ENCODE measurements at places on chromosomes 2 and 18.
A peak's percentile ranks its signal among the peaks of the same experiment; 100 is the strongest.

- DNase-seq = no peak
These were observed 152.6 kb downstream of the FAM210A start for GRCh38 chr18:13573750-13574149.

DNA sequence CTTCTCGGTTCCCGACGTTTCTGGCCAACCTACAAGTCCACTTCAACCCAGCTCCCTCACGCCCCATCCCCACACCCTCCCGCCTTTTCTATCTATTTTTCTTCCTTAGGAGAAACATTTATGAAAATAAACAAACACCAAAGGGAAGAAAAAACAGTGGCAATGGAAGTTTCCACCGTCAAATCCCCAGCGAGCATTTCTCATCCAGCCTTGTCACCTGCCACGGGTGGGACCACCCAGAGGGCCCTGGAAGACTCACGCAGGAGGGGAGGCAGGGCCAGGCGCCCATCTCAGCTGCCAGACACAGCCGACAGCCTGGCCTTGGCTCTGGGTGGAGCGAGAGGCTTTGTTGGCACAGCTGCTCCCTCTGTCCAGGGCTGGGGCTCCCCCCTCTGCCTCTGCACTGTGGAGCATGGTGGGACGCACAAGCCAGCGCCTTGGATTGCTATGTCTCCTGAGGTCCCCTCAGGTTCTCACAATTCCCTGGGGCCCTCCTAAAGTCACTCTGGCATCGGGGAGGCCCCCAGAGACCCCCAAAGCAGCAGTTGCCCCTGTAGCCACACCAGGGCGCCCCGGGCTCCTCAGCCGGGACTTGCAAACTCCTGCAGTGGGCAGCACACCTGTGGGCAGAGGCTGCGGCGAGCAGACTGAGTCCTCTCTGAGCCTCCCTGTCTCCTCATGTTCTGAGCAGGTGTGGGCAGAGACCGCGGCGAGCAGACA lies 395.7 kb upstream of the SALL3 start:
- no peak for DNase-seq

DNA sequence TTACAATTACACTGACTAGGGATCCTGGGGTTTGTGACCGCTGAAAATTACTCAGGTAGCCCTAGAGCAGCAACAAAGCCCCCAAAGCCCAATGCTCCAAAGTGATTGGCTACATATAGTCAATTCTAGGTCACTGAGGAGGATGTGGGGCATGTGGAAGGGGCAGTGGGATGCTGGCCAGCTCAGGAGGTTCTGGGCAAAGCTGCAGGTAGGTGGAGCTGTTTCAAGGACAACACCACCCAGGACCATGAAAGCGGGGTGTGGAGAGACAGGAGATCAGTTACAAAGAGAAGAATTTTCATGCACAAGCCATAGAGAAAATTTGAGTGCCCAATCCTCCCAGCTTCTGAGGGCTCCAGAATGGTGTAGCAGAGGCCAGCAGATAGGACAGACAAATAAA lies 75.0 kb upstream of the CCDC85A start:
- DNase-seq = no peak

GRCh38 chr18:40413160-40413559 lies 1541.9 kb upstream of the PIK3C3 start:
- no peak for DNase-seq

DNA sequence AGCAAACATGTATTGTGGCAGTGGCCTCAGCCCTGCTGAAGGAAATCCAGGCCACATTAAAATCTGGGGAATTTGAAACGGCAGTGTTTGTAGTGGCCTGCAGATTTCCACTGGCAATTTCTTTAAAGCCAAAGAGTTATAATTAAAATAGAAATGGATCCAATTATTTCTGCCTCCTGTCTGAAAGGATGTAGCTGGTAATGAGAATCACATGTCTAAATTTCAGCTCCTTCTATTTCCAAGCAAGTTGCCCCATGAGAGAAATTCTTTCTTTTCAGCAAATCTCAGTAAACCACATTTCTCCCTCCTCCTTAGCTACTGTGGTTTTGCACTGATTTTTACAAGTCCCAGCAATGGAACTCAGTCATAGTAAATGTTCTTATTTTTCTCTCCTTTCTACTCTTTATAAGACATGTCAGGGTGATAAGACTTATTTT lies 55.4 kb upstream of the ZNF396 start:
- no peak for DNase-seq

GRCh38 chr18:77772177-77772576 lies 522.5 kb downstream of the GALR1 start:
- DNase-seq = no peak

- no peak for DNase-seq
These were observed 95.4 kb upstream of the BCL2L11 start for GRCh38 chr2:111025288-111025687.

DNA sequence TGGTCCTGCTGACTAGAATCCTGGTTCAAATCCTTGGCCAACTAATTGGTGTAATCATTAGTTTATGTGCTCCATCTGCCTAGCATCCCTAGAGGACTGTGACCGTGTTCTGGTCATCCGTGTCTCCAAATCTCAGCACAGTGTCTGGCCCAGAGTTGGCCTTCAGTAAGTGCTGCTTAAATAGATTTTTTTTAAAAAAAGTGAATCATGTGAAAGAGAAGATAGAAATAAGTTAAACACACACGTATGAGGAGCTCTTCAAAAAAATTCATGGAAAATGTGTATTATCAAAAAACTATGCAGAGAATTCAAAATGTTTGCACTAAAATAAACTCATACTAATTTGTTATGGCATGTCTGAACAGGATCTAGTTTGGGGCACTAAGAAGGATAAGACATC lies 129.3 kb upstream of the TLK1 start:
- DNase-seq = no peak

GRCh38 chr18:55587418-55588110 lies 428 bp downstream of the TCF4 start:
- no peak for DNase-seq

DNA sequence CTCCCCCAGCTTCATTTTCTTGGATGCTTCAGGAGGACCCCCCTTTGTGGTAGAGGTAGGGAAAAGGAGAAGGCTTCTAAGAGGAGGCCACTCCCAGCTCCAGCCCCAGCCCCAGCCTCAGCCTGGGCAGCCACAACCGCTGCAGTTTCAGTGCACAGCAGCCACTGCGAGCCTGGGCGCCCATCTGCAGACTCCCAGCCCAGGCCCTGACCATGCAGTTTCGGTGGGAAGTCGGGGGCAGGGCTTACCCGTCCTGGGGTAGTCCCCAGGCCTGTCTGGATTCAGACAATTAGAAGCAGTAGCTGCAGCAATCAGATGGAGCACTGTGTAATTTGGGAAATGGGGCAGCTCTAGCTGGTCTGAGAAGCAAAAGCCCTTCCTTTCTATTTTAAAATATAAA lies 28.6 kb downstream of the ITM2C start:
- no peak for DNase-seq

DNA sequence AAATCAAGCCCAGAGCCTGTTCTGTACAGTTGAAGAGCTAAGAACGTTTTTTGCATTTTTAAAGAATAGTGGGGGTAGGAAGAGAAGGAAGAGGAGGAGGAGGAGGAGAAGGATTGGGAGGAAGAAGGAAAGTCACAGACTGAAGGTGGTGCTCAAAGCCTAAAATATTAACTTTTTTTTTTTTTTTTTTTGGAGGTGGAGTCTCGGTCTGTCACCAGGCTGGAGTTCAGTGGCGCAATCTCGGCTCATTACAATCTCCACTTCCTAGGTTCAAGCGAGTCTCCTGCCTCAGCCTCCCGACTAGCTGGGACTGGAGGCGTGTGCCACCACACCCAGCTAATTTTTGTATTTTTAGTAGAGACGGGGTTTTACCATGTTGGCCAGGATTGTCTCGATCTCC lies 18.3 kb upstream of the KLHL29 start:
- no peak for DNase-seq

GRCh38 chr18:32037616-32038015 lies 19.0 kb downstream of the RNF125 start:
- DNase-seq = no peak

GRCh38 chr2:113138428-113139322 lies 11.3 kb downstream of the IL1RN start:
- peak; percentile 30 for DNase-seq

DNA sequence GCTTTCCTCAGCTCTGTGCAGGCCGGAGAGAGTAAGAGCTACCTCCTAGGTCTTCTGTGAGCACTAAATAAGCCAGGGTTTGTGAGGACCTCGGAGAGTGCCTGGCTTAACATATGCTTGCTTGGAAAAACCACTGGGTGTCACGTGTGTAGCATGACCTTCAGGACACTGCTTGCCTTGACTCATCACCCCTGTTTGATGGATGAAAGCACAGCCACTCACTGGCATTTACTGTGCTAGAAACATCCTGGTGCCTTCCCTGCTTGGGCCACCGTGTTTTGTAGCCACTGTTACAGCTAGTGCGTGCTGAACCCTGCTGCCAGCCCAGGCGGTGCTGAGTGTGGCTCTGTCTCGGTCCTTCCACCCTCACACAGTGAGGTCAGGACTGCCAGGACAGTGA lies 34.8 kb upstream of the ITM2C start:
- DNase-seq = no peak

- no peak for DNase-seq
These were observed 1696.7 kb upstream of the PIK3C3 start for GRCh38 chr18:40258311-40258710.

- DNase-seq = no peak
These were observed 266.8 kb upstream of the SMIM21 start for GRCh38 chr18:75694292-75694691.

GRCh38 chr2:201419057-201419635 lies 32.1 kb downstream of the TRAK2 start:
- DNase-seq = no peak

DNA sequence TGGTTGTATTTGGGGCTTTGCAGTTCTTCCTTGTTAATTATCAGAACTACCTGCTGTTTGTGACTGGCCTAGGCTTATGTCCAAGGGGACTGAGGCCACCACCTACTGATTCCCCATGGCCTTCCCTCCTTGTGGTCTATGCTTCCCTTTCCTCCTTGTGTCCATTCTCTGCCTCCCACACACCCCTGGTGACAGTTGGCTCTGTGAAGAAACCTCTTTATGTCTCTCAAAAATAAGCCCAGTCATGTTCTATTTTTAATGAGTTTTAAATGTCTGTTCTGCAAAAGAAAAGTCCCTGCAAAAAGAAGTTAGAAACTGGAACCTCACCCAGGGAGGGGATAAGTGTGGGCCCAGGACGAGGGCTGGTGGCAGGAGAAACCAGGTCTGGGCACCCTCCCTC lies 105.0 kb downstream of the SMC6 start:
- DNase-seq = no peak
